ENCODE measurements at places on chromosomes 11 and 22.

DNA sequence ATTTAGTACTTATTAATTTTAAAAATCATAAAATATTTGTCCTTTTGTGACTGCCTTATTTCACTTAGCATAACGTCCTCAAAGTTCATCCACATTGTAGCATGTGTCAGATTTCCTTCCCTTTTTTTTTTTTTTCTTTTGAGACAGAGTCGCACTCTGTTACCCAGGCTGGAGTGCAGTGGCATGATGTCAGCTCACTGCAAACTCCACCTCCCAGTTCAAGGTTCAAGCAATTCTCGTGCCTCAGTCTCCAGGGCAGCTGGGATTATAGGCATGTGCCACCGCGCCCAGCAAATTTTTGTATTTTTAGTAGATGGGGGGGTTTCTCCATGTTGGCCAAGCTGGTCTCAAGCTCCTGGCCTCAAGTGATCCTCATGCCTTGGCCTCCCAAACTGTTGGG is 10.6 kb downstream of the RAB6A start:
- no peak for DNase-seq

DNA sequence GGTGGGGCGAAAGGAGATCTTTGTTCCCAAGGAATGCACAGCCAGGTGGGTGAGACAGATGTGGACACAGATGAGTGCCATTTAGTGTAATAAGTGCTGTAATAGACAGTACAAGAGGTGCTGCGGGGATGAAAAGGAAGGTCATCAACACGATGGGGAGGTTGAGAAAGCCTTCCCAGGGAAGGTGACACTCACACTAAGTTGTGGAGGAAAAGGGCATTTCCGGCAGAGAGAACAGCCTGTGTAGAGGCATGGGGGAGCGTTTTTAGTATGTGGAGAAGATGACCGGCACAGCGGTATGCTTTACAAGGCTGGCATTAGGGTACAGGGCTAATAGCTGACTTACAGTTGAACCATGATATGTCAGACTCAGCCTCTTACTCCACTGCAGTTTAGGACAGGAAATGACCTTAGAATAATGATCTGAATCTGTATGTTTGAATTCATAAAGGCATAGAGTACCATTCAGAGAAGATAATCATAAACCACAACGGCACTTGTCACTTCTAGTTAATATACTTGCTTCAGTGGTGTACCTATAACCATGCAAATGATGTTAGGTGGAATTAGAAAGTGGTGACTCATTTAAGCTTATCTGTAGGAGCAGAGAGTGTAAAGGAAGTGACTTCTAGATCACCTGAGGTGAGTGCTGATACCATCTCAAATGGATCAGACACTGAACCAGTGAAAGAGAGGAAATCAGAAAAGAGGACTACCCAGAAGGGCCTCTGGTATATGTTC is 60.6 kb downstream of the FAM83F start:
- no peak for DNase-seq

DNA sequence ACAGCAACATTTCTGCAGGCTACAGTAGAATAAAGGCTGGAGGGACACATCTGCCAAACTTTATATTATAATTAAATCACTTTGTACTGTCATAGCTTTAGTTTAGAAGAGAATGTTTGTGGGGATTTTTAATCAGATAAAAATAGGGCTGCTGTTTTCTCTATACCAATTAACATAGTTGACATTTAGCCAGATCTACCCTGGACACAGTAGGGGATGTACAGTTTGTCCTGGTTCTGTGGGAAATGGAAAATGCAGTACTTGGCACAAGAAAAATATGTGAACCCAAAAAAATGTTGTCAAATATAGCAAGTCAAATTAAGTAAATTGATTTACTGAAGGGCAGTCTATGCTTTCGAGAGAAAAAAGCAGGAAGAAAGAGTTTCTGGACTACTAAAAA is 20.8 kb upstream of the PICALM start:
- DNase-seq = no peak

GRCh38 chr11:78071717-78072116 is 7.9 kb downstream of the NDUFC2 start:
- no peak for DNase-seq

DNA sequence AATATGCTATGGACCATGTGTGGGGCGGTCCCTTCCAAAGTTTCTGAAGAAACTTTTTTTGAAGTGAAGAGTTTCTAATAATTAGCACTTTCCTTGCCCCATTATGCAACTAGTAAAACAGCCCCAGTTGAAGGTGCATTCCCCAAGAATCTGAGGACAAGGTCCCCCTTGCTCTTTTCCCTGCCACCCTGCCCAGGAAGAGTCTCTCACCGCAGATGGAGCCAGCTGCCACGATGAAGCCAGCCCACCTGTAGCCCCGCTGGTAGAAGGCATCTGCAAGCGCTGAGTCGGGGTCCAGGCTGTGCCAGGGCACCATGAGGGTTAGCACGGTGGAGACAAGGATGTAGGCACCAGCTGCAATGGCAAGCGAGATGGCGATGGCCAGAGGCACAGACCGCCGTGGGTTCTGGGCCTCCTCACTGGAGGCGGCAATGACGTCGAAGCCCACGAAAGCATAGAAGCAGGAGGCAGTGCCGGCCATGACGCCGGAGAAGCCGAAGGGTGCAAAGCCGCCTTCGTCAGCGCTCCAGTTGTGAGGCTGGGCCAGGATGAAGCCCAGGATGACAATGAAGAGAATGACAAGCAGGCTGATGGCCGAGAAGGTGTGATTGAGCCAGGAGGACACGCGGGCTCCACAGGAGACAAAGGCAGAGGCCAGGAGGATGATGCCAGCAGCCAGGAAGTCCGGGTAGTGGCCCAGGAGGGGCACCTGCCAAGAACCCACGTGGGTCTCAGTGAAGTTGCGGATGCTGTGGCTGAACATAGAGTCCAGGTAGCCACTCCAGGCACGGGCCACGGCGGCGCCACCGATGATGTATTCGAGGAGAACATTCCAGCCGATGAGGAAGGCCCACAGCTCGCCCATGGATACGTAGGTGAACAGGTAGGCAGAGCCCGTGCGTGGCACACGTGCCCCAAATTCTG is 1.5 kb downstream of the SLC7A4 start:
- DNase-seq = no peak

DNA sequence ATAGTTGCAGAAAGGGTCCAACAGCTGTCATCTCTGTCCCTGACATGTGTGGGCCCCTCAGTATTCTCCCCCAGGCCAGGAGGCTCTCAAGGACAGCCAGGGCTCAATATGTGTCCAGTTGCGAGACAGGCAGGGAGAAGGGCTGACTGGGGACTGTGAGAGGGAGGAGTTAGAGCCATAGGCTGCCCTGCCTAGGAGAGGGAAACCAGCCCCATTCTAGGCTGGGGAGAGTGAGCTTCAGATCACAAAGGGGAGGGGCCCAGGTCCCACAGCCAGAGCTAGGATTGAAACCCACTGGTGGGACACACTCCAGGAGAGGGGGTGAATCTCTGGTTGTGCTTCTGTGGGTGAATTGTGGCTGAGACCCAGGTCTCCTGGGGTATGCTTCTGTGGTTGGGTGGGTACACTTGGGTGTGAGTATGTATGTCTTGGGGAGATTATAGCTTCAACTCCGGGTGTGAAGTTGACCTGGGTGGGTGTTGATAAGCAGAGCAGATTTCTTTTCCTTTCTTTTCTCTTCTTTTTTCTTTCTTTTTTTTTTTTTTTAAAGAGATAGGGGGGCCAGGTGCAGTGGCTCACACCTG is 2.1 kb upstream of the CARNS1 start:
- no peak for DNase-seq

- no peak for DNase-seq
These were observed 9.1 kb downstream of the MRGPRF start for GRCh38 chr11:69003866-69004367.

- DNase-seq = no peak
These were observed 42.9 kb upstream of the AKIP1 start for GRCh38 chr11:8867931-8868631.
